ENCODE measurements at places on chromosomes 2 and 18.

DNA sequence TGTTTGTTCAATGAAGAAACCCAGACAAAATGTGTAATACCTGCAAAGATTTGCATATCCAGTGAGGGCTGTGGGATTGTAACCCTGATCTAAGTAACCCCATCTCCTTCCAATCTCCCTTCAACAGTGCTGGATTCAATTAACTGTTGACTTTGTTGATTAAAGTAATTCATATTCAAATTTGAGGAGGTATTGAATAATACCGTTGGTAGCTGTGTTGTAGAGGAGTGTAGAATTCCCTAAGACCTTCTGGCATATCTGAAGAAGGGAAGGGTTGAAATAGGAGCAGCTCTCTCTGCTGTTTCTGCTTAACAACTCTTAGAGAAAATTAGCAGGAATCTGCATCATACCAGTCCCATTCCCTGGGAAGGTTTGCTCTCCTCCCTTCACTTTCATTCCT lies 28.2 kb downstream of the MAIP1 start:
- no peak for DNase-seq

DNA sequence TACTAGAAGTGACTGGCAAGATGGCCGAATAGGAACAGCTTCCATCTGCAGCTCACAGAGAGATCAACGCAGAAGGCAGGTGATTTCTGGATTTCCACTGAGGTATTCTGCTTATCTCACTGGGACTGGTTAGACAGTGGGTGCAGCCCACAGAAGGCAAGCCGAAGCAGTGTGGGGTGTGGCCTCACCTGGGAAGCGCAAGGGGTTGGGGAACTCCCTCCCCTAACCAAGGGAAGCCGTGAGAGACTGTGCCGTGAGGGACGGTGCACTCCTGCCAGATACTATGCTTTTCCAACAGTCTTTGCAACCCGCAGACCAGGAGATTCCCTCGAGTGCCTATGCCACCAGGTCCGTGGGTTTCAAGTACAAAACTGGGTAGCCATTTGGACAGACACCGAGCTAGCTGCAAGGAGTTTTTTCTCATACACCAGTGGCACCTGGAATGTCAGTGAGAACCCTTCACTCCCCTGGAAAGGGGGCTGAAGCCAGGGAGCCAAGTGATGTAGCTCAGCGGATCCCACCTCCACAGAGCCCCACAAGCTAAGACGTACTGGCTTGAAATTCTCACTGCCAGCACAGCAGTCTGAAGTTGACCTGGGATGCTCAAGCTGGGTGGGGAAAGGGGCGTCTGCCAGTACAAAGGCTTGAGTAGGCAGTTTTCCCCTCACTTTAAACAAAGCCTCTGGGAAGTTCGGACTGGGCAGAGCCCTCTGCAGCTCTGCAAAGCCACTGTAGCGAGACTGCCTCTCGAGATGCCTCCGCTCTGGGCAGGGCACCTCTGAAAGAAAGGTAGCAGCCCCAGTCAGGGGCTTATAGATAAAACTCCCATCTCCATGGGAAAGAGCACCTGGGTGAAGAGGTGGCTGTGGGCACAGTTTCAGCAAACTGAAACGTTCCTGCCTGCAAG lies 40.1 kb downstream of the PLEK start:
- no peak for DNase-seq

DNA sequence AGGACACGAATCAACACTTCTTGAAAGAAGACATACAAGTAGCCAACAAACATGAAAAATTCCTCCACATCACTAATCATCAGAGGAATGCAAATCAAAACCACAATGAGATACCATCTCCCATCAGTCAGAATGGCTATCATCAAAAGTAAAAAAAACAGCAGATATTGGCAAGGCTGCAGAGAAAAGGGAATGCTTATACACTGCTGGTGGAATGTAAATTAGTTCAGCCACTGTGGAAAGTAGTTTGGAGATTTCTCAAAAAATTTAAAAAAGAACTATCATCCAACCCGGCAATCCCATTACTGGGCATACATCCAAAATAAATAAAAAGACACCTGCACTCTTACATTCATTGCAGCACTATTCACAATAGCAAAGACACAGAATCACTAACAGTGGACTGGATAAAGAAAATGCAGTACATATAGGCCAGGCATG lies 78.7 kb downstream of the GRB14 start:
- peak; percentile 74 for DNase-seq

- DNase-seq = no peak
These were observed 278.4 kb downstream of the SPAG16 start for GRCh38 chr2:213562539-213563180.

GRCh38 chr18:48866028-48866733 lies 84.6 kb downstream of the SMAD7 start:
- DNase-seq = peak; percentile 95

DNA sequence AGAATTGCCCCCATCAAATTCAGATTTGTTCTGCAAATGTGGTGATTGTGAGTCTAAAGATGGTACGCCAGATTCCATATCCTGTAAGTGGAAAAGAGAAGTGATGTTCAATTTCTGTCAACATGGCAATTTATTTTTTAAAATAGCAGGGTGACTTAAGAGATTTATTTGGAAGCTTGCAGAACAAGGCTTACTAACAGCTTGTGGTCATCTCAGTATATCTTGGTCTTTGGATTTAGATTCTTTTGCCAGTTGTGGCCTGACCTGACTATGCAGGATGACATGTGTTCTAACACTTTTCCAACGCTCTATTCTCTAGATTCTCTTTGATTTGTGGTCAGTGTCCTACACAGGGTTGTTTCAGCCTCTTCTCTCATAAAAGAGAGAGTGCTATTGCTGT lies 74.4 kb downstream of the MAP3K20 start:
- DNase-seq = no peak

DNA sequence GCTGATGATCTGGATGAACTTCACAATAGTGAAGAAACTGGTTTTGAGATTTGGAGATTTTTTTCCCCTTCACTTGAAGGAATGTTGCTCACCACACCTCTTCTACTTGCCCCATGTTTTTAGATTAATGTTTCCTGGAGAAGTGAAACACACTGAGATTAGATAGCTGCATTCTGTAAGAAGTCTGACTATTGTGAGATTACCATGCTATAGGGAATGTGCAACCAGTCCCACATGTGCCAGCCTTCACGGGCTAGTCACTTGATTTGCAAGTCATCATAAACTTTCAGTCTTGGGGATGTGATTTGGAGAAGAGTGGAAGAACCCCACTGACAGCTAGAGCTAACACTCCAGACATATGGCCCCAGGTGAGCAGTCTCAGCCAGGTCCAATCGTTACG lies 7.4 kb upstream of the CCNYL1 start:
- DNase-seq = no peak

All from NCI-H1105 treated with DMSO at 0.1 percent for 48 hours (cell line).